ENCODE measurements at places on chromosomes 2 and 18. TPM values are rescaled to one million over a fixed set of nuclear protein-coding genes. Genes with fewer than 3 reads are reported as not detected.

The ADI1 gene
- total RNA-seq, result 28.1 TPM

The MC5R gene
- total RNA-seq, result 0.61 TPM

The SH3BP4 gene
- total RNA-seq, result 6.2 TPM

The ZNF396 gene
- 1.7 TPM for total RNA-seq

The GALR1 gene
- total RNA-seq, result 0.05 TPM

The FBLN7 gene
- total RNA-seq, result 6.0 TPM

The MRO gene
- 1.4 TPM for total RNA-seq

The GNLY gene
- 1.7 TPM for total RNA-seq

The MSH6 gene
- total RNA-seq, result 76.7 TPM

The MEP1B gene
- total RNA-seq, result 0.19 TPM

The VWA3B gene
- 3.2 TPM for total RNA-seq

The TWIST2 gene
- total RNA-seq, result 1.2 TPM

The KCNJ3 gene
- total RNA-seq, result not detected

The EFR3B gene
- total RNA-seq, result 0.33 TPM

The BOLL gene
- 0.05 TPM for total RNA-seq

The KLHL41 gene
- total RNA-seq, result 5.2 TPM

The RBFA gene
- total RNA-seq, result 18.6 TPM

The CLIP4 gene
- total RNA-seq, result 12.5 TPM

The DLX1 gene
- total RNA-seq, result 0.09 TPM

The LRRTM1 gene
- total RNA-seq, result not detected

The C1QL2 gene
- total RNA-seq, result 0.05 TPM

The ECEL1 gene
- 0.28 TPM for total RNA-seq

The DSC3 gene
- total RNA-seq, result 6.9 TPM

The FOXI3 gene
- total RNA-seq, result 0.05 TPM

The ZC3H6 gene
- 9.3 TPM for total RNA-seq

The NEDD4L gene
- 6.5 TPM for total RNA-seq

The SPATA3 gene
- total RNA-seq, result not detected

The SERPINB5 gene
- 6.1 TPM for total RNA-seq

The DPP4 gene
- total RNA-seq, result 23.9 TPM

The COL5A2 gene
- total RNA-seq, result 28.2 TPM

The SLC14A1 gene
- total RNA-seq, result 2.8 TPM

The ACTR2 gene
- 76.2 TPM for total RNA-seq

The IL36RN gene
- 0.09 TPM for total RNA-seq

The ITSN2 gene
- total RNA-seq, result 30.5 TPM

The SERPINB8 gene
- 7.0 TPM for total RNA-seq

The BMP10 gene
- 0.14 TPM for total RNA-seq

The ESPNL gene
- total RNA-seq, result 0.66 TPM

The RSAD2 gene
- total RNA-seq, result 26.3 TPM

The GPR75 gene
- total RNA-seq, result 0.57 TPM

The IGFBP5 gene
- 6.6 TPM for total RNA-seq

The MATN3 gene
- total RNA-seq, result 0.05 TPM

The FAM237A gene
- total RNA-seq, result not detected

The DLGAP1 gene
- 0.24 TPM for total RNA-seq

The LPIN2 gene
- 25.5 TPM for total RNA-seq

The LAMA1 gene
- 0.71 TPM for total RNA-seq

The C18orf54 gene
- total RNA-seq, result 3.5 TPM

The ZNF2 gene
- 6.3 TPM for total RNA-seq

The CENPO gene
- total RNA-seq, result 15.1 TPM

The FAM117B gene
- total RNA-seq, result 5.7 TPM

The BZW1 gene
- total RNA-seq, result 257 TPM

The HMSD gene
- total RNA-seq, result 2.7 TPM

The LOXHD1 gene
- total RNA-seq, result 0.24 TPM

Measured in thymus (tissue), 14 donors.